ENCODE measurements at places on chromosomes 2 and 18.

GRCh38 chr2:240224676-240225075 lies 84.2 kb upstream of the OTOS start:
- no peak for DNase-seq

DNA sequence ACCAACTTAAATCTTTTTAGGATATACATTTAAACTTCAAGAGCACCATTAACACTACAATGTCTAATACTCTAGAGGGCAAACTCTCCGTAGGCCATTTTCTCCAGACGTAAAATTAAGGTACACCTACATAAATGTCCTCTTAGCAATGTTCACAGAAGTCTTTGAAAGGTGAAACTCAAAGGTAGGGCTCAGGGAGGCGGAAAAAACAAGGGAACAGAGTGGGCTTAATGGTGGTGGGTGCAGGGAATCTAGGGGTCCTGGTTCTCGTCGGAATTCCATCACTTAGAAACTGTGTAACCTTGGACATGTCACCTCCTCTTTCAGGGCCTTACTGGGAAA lies 668 bp downstream of the NFU1 start:
- DNase-seq = no peak

- DNase-seq = no peak
These were observed 50.1 kb upstream of the MYCN start for GRCh38 chr2:15890124-15890754.

DNA sequence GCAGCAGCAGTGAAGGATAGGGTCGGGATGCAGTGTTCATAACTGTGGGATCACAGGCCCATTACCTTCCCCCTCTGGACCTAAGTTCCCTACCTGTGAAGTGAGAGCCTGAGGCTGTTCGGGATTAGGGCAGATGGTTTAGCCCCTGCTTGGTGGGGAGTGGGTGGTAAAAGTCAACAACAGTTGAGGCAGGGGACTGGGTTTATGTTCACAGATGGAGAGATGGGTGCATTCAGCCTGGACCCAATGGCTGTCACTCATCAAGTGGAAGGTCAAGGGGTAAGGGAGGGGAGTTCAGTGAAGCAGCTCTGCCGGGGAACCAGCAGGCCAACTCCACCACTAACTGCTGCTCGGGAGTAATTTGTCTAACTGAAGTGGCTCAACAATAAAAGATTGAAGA lies 180.4 kb downstream of the FAM210A start:
- no peak for DNase-seq

- no peak for DNase-seq
These were observed 9.3 kb downstream of the MAP4K4 start for GRCh38 chr2:101706819-101707177.

DNA sequence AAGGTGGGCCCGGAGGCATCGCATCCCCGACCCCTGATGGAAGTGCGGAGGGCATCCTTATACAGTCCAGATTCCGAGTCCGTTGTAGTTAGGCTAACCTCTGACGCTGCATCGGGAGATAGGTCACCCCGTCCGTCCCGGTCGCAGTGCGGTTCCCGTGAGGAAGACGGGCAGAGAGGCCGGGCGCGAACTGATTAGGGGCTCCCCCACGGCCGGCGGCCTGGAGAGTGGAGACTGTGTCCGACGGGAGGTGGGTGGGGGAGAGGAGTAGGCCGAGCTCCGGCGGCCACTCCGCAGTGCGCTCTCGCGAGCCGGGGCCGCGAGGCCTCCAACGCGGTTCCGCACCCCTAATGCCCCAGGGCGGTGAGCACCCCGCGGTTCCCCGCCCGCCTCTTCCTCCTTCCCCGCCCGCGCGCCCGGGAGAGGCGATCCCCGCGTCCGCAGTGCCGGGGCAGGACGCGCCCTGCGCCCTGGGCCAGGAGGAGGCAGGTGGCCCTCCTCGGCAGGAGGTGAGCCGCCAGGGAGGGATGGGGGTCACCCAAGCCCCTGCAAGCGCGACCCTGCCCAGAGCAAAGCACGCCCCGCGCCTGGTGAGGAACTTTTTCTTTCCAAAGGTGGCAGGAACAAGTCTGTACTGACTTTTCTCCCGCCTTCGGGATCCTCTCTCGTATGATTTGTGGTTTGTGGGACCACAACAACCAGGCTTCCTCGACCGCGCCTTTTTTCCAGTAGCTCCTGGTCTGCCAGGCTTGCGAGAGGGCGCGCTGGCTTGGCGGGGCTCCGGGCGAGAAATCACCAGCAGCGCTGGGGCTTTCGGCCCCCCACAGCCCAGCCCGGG lies 1.4 kb upstream of the SP5 start:
- DNase-seq = no peak

DNA sequence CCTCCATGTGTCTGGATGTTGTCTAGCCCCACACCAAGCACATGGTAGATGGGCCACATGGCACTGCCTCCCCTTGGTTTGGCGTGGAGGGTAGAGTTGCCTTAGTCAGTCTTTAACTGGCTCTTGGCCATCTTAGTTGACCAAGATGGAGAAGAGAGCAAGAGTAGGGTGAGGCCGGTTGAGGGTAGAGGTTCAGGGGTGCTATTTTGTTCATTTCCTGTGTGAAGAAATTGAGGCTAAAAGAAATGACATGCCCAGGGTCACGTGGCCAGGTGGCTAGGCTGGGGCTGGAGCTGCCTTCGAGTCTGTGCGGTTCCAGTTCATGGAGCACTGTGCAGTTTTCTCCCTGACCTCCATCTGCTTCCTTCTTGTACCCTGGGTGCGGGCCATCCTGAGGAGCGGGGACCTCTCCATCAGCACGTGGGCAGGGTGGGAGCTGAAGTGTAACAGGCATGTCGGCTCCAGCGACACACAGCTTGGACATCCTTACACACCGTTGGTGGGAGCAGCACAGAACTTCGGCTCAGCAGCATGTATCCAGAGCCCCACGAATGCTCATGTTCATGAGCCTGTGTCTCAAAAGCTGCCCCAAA lies 213.2 kb downstream of the GBX2 start:
- no peak for DNase-seq

- DNase-seq = no peak
These were observed 1.6 kb upstream of the ASIC4 start for GRCh38 chr2:219512524-219513216.

DNA sequence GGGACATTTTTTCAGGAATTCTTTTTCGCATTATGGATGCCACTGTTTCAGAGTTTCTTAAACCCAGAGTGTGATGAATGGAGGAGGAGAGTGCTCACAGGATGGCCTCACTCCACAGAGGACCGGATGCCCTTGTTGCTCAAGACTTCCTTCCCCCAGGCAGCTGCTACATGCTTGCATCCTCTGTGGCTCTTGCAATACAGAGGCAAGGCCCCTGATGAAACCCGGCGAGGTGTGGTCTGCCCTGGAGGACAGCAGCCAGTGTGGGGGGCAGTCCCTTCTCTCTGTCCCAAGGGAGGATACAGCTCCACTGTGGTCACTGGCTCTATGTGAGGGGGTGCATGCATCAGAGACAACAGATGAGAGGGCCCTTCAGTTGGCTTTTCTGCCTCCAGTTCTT lies 109.6 kb downstream of the SH3RF3 start:
- DNase-seq = no peak

- no peak for DNase-seq
These were observed 25.0 kb upstream of the PCBP1 start for GRCh38 chr2:70062270-70062669.

GRCh38 chr18:59265246-59265973 lies 7.8 kb downstream of the RAX start:
- peak; percentile 4 for DNase-seq

GRCh38 chr2:29115797-29116781 lies 874 bp downstream of the CLIP4 start:
- no peak for DNase-seq

DNA sequence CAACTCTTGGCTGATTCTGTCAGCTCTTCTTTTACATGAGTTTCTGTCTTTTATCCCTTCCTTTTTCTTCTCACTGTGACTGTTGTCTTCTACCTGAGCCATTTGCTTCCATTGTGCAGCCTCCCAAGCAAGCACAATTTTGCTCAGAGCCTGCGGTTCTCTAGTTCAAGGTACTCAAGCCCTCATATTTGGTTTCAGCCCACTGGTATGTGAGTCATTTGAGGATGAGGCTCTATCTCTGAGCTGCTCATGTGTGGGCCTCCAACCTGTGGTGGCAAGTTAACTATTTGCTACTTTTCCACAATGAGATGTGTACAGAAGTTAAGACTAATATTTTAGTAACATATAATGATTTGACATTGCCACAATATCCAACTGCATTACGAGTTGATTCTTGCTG lies 183.0 kb downstream of the PHLPP1 start:
- no peak for DNase-seq

- DNase-seq = no peak
These were observed 28.1 kb upstream of the CAB39 start for GRCh38 chr2:230684270-230685168.

- no peak for DNase-seq
These were observed 164.6 kb downstream of the GULP1 start for GRCh38 chr2:188456114-188456909.

- no peak for DNase-seq
These were observed 96.9 kb downstream of the ACTR3 start for GRCh38 chr2:113986762-113987290.

DNA sequence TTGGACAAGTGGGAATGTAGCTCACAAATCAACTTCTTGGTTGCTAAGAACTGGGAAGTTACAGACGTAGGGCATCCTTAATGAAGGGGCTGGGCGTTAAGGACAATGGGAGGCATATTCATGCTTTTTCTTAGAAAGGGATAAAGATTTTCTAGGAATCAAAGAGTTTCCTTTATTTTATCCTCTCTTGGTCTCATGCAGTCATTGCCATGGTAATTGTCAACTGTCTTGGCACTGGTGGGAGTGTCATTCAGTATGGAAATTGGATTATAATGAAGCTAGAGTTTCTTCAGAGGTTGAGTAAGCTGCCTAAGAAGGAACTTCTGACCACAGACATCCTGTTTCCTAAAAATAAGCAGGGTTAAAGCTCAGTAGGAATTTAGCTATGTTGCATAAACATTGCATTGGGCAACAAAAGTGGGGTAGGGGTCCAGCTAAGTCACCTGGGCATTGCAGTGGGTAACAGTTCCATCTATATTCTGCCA lies 114.0 kb downstream of the LYPD6B start:
- DNase-seq = no peak

DNA sequence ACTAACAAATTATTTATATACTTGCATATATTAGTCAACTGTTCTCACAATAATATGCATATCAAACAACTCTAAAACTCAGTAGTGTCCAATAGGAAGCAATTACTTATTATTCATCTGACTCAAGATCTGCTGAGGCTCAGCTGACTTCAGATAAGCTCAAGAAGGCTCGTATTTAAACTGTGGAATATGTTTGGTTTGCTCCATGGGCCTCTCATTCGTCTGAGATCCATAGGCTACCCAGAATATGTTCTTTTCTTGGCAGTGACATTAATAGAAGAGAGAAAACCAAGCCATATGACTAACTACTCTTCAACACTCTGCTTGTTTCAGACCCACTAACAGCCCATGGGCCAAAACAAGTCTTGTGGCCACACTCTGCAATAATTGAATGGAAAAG lies 107.7 kb upstream of the MAP2 start:
- no peak for DNase-seq

DNA sequence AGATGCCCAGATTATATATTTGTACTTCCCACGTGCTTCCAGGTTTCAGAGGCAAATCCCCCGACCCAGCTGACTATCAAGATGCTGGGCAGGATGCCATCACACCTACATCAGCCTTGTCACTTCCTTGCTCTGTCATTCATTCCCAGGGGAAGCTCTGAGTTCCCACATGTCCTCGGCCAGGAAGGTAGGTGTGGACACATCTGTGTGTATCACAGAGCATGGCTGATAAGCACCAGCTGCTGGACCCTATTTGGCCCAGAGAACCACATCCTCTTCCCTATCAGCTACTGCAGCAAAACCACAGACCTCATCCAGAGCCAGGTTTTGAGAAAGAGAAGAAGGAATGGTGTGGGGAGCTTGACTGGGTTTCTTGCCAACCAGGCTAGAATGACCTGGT lies 31.9 kb upstream of the ITGA6 start:
- no peak for DNase-seq

GRCh38 chr2:106566050-106566449 lies 78.9 kb downstream of the CD8B2 start:
- DNase-seq = no peak

GRCh38 chr2:191675807-191676721 lies 1.9 kb upstream of the NABP1 start:
- no peak for DNase-seq

DNA sequence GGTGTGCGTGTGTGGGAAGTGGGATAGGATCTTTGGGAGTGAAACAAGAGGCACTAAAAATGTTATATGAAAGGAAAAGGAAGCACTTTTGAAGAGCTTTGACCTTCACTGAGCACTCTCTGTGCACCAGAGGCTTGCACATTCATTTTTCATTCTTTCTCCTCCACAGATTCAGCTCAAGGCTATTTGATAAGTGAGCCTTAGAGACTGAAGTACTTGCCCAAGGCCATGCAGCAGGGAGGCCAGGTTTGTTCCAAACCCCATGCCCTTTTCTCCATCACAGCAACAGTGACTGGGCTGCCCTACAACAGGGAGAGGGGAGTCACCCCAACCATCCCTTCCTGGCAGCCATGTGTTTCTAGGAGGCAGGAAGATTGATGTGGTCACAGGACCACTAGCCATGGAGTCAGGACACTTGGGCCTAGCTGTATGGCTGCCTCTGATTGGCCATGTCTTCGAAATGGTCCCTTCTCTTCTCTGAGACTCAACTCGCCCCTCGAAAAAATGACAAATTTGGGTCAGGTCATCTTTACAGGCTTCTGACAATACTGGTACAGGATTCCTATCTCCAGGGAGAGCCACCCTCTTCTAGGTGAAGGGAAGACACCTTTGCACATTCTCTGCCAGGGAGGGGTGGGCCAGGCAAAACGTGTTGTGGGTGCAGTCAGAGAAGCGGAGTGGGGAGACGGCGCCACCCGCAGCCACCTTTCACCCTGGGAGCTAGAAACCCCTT lies 123.5 kb upstream of the MYCN start:
- no peak for DNase-seq

DNA sequence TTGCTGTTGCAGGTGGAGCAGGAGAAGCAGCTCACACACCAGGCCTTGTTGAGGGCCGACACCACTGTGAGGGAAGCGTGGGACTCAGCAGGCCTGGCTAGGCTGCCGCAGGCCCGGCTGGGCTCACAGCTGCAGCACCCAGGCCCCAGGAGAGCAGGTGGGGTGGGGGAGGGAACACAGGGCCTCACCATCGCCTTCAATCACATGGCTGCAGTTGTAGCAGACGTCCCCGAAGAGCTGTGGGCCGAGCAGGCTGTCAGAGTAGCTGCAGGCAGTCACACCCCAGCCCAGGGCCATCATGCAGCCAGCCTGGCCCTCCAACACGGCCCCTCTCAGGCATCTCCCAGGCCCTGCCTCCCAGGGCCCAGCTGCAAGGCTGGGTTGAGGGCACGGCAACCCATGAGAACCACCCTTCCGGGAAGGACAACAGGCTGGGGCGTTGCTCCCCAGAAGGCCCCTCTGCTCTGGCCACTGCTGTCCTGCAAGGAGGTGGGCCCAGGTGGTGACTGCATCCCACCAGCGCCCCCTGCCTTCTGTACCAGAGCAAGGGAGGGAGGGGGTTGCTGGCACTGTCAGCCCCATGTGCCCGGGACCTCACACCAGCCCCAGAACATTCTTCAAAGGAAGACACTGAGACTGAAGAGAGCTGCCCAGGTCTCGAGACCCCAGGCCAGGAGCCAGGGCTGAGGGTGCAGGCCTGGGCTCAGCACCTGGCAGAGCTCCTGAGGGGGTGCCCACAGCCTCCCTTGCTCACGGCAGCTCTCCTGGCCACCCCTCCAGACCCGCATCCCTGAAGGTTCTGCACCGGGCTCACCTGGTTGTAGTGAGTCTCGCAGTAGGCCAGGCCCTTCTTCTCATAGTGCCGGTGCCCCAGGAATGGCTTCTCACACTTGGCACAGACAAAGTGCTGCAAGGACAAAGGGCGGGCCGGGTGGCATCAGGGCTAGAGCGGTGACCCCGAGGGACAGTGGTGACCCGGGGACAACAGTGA lies 5.6 kb upstream of the GPR17 start:
- no peak for DNase-seq
